Activated T-cell treated with anti-CD3 and anti-CD28 coated beads for 4 hours (primary cell): ENCODE measurements at places on chromosomes 11 and 22.

DNA sequence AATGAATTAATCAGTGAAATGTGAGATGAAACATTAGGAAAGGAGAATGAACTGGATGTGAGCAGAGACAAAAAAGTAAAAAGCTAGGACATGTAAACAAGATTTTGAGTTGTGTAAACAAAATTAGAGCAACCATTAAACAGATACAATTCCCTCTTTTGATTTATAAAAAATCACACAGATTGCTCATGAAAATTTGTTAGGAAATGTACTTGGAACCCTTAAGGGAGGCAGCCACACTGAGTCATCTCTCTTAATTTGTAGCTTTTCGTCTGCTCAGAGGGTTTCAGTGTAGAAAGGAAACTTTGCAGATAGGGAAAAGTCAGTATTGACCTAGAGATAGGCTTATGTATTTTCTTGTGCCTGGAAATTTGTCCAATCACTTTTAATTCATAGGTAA, 49.6 kb upstream of the ME3 start:
- DNase-seq: no peak

GRCh38 chr11:134050541-134051383, 18.1 kb upstream of the JAM3 start:
- peak; percentile 66 for DNase-seq

- DNase-seq: no peak
Observed at GRCh38 chr22:48940266-48941032, 887.2 kb downstream of the BRD1 start.

DNA sequence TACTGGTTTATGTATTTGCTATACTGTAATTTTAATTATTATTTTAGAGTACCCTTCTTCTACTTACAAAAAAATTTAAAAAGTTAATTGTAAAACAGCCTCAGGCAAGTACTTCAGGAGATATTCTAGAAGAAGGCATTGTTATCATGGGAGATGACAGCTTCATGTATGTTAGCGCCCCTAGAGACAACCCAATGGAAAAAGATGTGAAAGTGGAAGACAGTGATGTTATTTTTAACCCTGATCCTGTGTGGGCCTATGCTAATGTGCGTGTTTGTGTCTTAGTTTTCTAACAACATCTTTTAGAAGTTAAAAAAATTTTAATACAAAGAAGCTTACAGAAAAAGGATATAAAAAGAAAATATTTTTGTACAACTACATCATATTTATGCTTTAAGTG, 205.0 kb downstream of the FAM76B start:
- no peak for DNase-seq

GRCh38 chr22:19232623-19233022, 54.1 kb upstream of the SLC25A1 start:
- no peak for DNase-seq

- no peak for DNase-seq
Observed at GRCh38 chr11:27205250-27205649, 157.8 kb downstream of the CCDC34 start.

DNA sequence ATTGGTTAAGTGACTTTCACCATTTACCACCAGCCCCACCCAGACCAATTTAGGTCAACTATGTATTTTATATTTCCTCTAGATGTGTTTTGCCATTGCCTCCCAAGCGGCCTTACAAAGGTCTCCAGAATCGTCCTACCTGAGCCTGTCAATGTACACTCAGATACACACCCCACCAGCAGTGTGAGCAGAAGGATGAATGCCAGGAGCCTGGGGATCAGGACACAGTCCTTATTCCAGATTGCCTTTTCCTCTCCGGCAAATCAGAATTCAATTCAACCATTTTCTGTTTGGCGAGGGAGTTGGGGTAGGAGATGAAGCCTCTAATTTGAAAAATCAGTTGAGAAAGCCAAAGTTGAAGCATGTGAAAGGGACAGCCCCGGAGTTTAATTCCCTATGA, 35.4 kb upstream of the CRTAM start:
- no peak for DNase-seq

DNA sequence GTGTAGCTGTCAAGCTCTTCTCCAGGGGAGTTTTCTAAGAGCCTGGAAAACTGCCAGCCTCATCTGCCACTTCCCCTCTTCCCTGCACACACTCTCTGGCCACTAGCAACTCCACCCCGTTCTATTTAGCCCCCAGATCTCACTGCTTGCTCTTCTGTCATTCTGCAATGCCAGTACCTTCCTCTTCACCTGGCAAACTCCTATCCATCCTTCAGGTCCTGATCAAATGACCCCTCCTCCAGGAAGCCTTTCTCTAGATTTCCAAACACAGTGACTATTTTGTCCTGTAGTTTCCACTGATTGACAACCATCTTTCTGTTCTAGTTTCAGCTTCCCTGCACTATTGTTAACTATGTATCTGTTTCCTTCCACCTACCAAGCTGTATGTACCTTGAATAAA, 437.7 kb downstream of the SOX6 start:
- no peak for DNase-seq

GRCh38 chr11:30510750-30511149, 75.4 kb downstream of the MPPED2 start:
- no peak for DNase-seq

DNA sequence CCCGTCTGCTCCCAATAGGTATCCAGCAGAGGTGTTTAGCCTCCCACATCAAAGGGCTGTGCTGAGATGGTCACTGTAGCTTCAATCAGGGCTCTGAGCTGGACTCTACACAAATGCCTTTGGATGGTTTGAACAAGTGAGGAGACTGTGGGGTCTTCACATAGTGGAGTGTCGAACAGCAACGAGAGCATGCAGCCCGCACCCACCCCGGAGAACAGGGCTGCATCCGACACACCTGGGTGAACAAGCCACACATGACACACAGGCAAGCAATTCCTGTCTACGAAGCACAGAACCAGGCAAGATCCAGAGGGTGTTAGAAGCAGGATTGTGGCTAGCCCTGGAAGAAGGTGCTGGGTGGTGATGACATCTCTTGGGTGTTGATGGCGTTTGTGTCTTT, 58.0 kb upstream of the FGF3 start:
- DNase-seq: no peak

DNA sequence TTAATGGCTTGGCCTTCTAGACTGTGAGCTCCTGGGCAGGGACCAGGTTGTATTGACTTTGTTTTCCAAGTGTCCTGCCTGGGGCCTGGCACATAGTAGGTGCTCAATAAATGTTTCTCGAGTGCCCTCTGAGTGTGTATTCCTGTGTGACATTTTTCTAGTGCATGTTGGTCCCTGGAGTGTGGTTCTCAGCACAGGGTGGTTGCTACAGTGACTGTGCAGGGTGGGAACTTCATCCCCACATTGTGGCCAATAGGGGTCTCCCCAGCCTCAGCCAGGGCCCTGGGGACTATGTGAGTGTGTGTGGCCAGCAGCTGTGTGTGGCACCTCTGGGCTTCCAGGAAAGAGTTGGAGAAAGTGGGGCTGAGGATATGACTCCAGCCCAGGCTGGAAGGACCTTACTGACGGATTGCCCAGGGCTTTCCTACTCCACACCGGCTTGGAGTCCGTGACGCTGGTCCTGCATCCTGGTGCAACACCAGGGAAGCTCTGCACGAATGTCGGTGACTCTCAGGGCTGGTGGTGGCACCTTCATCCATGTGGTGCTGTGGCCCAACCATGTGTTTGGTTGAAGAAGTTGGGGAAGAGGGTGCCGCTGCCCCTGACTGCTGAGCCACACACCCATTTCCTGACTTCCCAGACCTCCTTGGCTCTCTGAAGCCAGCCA, 9.0 kb upstream of the MARK2 start:
- DNase-seq: no peak

DNA sequence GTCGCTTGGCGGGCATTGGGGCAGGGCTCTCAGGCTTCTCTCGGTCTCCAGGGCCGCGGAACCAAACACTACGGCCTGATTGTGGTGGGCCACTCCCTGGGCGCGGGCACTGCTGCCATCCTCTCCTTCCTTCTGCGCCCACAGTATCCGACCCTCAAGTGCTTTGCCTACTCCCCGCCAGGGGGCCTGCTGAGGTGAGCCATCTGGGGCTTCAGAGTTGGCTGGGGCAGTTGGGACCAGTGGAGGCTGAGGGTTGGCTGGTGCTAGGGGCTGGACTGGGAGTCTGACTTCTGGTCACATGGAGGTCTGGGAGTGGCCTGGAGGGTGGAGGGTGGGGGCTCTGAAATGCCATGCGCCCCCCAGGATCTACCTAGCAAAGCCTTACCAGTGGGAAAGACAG, 15.3 kb upstream of the MYRF start:
- DNase-seq: no peak

GRCh38 chr11:108775324-108775723, 110.5 kb downstream of the DDX10 start:
- no peak for DNase-seq

GRCh38 chr11:12070446-12071267, 39.7 kb upstream of the MICAL2 start:
- no peak for DNase-seq

DNA sequence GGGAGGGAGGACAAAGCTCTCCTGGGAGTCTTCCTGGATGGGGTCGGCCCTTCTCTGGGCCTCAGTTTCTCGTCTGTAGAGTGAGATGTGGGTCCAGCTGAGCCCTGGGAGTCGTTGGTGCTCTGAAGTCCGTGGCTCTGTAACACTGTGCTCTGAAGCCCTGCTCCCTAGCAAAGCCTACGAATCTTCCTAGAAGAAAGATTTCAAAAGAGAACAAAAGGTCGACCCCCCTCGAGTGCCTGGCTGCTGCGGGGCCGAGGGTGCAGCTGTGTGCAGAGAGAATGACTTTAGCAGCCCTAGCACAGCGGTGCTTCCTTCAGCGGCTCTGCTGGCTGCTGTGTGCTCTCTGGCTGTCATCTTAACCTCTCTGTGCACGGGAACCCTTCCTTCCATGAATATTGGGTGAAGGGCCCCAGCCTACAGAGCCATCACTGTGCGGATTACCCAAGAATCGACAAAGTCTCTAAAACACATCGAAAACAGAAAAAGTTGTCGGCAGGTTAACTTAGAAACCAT, 10.7 kb downstream of the ANO1 start:
- no peak for DNase-seq

DNA sequence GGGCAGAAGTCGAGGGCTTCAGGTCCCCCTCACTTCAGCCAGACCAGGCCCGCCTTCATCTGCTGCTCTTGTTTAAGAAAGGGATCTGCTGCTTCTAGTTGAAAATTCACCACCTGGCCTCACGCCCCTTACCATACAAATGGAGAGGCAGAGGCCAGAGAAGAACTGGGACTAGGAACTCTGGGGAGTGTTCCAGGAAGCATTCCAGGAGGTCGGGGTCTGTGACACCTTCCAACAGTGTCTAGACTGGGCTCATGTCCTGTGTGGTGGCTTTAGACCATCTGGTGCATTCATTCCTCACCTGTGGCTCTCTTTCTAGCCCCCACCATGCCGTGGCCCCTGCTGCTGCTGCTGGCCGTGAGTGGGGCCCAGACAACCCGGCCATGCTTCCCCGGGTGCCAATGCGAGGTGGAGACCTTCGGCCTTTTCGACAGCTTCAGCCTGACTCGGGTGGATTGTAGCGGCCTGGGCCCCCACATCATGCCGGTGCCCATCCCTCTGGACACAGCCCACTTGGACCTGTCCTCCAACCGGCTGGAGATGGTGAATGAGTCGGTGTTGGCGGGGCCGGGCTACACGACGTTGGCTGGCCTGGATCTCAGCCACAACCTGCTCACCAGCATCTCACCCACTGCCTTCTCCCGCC, 12.3 kb downstream of the TSKU start:
- no peak for DNase-seq

- DNase-seq: no peak
Observed at GRCh38 chr11:107202241-107202640, 184.0 kb upstream of the GUCY1A2 start.

GRCh38 chr22:22995166-22995565, 75.2 kb upstream of the GNAZ start:
- DNase-seq: no peak

DNA sequence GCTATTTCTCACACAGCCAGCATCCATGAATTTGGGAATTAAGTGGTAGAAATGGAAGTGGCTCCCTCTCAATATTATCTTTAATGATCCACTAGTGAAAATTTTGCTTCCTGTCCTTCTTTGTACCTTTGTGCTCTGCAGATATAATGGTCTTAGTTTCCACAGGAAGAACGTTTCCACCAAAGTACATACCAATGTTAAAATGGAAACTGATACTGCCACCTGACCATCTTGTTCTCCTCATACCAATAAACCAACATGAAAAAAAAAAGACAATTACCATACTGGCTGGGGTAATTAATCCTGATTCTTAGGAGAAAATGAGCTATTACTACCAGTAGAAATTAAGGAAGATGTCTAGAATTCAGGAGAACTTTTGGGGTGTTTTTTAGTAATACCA, 32.3 kb downstream of the C11orf65 start:
- no peak for DNase-seq

GRCh38 chr11:47106798-47107411, 69.8 kb downstream of the ARFGAP2 start:
- no peak for DNase-seq

DNA sequence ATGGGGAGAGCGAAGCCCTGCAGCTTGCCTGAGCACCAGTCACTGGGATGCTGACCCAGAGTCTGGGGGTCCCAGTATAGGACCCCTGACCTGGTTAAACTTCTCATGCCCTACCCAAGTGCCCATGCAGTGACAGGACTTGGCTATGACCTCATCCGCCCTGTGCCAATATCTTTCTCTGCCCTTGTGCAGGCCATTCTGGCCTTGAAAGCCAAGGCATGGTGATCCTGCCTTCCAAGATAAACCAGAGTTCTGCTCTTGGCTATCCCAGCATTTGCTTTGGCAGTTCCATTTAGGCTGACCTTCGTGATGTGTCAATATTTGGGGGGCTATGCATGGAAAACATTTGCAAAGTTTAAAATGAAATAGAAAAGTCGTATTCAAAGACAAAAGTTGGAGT, 240.8 kb upstream of the MPPED2 start:
- no peak for DNase-seq

DNA sequence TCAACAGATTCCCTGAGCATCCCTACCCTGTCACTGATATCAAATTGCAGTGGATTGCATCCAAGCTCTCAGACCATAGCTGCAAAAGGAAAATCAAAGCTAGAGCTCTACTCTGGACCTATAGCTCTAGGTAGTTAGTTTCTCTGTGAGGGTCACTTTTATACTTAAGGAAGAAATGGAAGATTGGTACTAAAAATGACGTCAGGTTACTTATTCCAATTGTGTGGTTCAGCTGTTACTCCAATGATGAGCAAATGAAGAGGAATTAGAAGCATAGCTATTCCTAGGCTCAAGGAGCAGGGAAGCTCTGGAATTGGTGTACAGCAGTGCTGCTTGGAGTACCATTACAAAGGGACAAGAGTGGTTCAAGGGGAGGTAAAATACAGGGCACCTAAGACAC, 36.4 kb upstream of the GLYATL1 start:
- DNase-seq: no peak

GRCh38 chr11:129323896-129324502, 51.6 kb upstream of the BARX2 start:
- no peak for DNase-seq

GRCh38 chr11:95593111-95593510, 196.5 kb downstream of the FAM76B start:
- DNase-seq: no peak

DNA sequence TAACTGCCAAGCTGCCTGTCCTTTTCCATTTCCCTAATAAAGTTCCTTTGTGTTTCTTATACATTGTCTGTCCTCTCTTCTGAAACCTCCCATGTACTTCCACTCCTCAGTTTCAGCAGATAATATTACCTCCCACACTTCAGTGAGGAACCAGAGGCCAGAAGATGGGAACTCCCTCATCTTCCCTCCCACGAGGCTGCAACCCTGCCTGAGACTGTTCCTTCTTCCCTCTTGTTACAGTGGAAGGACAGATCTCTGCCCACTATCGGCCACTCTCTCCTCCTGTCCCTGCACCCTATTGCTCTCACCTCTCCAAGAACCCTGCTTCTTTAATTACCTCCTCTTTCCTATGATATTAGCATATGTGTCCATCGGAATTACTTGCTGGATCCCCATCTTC, 38.1 kb upstream of the SWAP70 start:
- DNase-seq: no peak
